ENCODE measurements at places on chromosomes 5 and 9. TPM values are rescaled to one million over a fixed set of nuclear protein-coding genes. Genes with fewer than 3 reads are reported as not detected.

- peak; percentile 92 for DNase-seq
Observed at GRCh38 chr9:72041775-72042194, 18.6 kb downstream of the C9orf57 start.

- DNase-seq, result no peak
Observed at GRCh38 chr9:128150594-128151308, 1.5 kb downstream of the LCN2 start.

DNA sequence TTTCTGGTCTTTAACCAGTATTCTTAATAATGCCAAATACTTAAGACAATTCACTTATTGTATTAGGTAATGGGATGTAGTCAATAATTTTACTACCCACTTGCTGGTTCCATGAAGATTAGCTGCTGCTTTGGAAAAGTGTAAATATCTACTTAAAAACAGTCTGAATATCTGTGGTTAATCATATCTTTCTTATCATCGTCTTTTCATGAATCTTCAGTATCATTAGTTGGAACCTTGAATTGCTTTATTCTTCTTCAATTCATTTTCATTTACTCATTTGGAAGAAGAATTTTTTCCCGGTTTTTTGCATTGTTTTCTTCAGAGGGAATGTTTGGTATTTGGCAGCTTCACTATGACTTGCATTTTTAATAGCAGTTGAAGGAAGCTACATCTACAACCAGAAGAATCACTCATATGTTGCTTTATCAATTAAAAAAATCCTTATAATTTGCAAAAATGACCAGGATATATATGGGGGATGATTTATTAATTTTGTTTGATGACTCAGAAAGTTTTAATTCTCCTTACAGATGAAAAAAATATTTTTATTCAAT lies 1398.3 kb upstream of the CDH6 start:
- DNase-seq, result no peak

GRCh38 chr5:131747180-131748105 lies 49.4 kb downstream of the FNIP1 start:
- DNase-seq, result no peak

- no peak for DNase-seq
Observed at GRCh38 chr9:125906893-125907292, 159.7 kb downstream of the PBX3 start.

DNA sequence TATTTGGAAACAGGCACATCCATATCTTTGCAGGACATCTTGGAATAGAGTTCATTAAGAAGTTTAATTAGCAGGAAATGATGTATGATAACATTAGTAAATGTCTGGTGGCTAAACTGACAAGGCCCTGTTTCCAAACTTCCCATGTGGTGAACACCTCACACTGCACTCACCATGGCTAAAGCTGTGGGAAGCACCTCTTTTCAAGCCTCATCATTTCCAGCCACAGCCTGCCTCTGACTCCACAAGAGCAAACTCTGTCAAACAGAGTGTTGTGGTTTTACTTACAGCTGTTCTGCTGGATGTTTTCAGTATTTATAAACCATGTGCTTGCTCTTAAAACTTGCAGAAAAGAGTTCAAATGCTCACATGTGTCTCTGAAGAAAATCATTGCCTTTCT lies 14.9 kb upstream of the NDUFB6 start:
- DNase-seq, result no peak

GRCh38 chr5:82218374-82219156 lies 59.6 kb downstream of the RPS23 start:
- DNase-seq, result no peak

DNA sequence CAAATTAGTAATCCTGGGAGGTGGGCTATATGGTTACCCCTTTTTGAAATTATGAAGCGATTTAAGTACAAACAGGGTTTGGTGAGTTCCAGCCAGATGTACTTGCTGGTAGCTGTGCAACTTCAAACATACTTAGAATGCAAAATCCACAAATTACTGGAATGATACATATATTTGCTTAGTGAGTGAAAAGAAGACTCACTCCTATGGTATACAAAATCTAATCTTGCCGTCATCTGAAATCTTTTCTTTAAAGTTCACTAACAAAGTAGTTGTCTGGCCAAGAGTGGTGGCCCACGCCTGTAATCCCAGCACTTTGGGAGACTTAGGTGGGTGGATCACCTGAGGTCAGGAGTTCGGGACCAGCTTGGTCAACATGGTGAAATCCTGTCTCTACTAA lies 64.9 kb upstream of the TJP2 start:
- DNase-seq, result no peak

DNA sequence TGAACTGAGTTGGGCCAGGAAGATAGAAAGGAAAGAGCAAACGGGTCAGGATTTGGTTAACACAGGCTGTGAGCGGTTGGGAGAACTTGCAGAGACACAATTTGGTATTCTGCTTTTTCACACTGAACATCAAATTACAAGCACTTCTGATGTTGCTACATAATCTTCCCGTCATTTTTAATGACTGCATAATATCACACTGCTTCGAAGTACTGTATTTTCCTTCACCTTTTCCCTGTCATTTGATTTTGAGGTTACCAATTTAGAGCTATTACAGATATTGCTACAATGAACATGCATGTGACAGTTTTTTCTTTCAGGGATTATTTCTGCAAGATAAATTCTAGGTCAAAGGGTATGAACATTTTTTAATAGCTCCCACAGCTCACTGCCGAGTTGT lies 71.4 kb upstream of the CPEB4 start:
- no peak for DNase-seq

DNA sequence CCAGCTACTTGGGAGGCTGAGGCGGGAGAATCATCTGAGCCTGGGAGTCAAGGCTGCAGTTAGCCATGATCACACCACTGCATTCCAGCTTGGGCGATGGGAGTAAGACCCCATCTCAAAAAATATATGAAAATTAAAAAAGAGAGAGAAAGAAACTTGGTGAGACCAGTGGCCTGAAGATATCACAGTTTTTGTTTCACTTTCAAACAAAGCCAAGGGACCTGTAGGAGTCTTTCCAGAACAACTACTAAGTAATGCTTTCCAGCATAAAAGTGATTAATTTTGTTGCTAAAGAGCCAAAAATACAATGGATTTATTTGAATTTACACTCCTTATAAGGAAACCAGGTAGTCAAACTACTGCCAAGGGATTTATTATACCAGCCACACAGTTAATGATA lies 23.5 kb downstream of the GKAP1 start:
- DNase-seq, result no peak

- peak; percentile 91 for DNase-seq
Observed at GRCh38 chr5:2751592-2752021, at the start of gene IRX2. IRX2 (minus strand) TSS chr5:2751677; CDS start chr5:2751413, 264 bp downstream.

GRCh38 chr9:14393418-14393817 lies 79.5 kb upstream of the NFIB start:
- DNase-seq, result no peak

- no peak for DNase-seq
Observed at GRCh38 chr9:32419921-32420320, 35.5 kb downstream of the ACO1 start.

GRCh38 chr5:17157916-17158529 lies 59.4 kb upstream of the BASP1 start:
- DNase-seq, result no peak

GRCh38 chr5:76766746-76767145 lies 50.8 kb downstream of the F2R start:
- DNase-seq, result no peak

Gene FSD1L
- 0.23 TPM for total RNA-seq

Gene SLC1A1
- 1.8 TPM for total RNA-seq

Gene BHMT2
- total RNA-seq, result 2.2 TPM
